Eye (tissue), 1 donor: ENCODE measurements at places on chromosomes 5 and 9.
A peak's percentile ranks its signal among the peaks of the same experiment; 100 is the strongest.

GRCh38 chr5:135051399-135051798, 17.4 kb upstream of the PITX1 start:
- no peak for DNase-seq

DNA sequence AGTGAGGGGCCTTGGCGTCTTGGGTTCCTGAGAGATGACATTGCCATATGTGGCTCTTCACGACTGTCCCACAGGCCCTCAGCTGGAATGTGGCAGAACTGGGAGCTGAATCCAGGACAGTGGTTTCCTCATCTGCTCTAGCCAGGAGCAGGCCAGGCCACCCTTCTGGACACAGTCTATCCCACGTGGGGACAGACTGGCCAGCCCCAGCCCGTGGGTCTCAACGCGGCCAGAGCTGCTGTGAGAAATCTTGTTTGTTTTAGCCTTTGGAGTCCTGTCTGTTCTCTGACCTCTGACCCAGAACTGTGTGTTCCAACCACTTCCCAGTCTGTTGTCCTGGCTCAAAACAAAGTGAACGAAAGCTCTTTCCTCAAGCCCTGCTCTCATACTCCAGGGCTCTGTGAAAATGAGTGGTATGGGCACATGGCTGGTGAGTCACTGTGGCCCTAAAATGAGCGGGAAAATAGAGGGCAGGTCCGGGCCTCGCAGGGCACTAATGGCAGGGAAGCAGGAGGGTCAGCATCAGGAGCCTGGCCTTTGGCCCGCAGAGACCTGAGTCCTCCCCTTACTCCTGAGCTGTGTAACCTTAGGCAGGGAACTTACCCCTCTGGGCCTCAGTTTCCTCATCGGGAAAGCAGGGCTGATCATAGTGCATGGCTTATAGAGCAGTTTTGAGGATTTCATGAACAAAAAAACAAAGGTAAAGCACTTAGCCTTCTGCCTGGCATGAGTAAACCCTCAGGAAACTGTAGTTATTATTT, 34.8 kb upstream of the GLRX start:
- DNase-seq, result no peak

- no peak for DNase-seq
These were observed 854.8 kb upstream of the ARRDC3 start for GRCh38 chr5:92237896-92238295.

- no peak for DNase-seq
These were observed 91.5 kb downstream of the ANKRD33B start for GRCh38 chr5:10655161-10655971.

DNA sequence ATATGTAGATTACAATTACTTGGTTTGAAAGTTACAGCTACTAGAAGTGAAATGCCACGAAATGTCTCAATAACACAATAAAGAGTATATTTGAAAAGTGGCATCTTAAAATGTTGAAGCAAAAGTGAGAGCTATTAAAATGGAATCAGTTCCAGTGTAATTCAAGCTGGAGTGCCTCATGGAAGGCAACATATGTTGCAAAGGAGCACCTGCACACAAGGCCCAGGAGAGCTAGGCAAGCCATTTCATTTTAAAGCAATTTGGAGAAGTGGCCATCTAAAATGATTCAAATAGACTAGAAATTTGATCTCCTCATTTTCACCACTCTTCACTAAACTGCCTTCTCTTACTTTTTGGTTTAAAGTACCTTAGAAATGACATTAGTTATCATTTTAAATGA, 167.8 kb downstream of the GABRB2 start:
- no peak for DNase-seq

- no peak for DNase-seq
These were observed 8.0 kb downstream of the MTAP start for GRCh38 chr9:21810388-21810787.

- DNase-seq, result no peak
These were observed 117.8 kb downstream of the TLR4 start for GRCh38 chr9:117821954-117822353.

GRCh38 chr5:82911910-82912309, 165.3 kb downstream of the TMEM167A start:
- DNase-seq, result no peak

DNA sequence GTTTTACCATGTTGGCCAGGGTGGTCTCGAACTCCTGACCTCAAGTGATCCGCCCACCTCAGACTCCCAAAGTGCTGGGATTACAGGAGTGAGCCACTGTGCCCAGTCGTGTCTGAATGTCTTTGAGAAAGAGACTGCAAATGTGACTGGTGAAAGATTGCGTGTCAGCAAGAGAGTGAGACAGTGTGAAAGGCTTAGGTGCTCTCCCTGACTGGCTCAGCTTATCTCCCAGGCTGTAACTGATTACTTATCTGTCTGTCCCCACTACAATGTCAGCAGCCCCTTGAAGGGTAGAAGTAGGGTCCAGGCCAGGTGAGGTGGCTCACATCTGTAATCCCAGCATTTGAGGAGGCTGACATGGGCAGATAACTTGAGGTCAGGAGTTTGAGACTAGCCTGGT, 3.4 kb upstream of the FGFR4 start:
- no peak for DNase-seq

DNA sequence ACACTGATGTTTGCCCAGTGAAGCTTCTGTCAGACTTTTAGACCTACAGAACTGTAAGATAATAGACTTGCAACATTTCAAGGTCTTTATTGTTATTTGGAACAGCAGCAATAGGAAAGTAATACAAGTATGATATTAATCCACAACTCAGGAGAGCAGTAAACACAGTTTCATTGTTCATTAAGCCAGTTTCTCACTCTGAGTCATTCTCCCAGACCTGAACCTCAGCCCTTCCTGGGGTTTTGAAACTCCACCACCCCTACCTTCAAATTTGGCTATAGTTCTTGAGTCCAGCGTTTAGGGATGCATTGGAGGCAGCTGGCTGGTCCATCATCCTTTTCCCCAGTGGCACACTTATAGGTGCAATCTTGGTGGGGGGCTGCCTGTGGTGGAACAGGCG, 203.2 kb downstream of the RAB3C start:
- DNase-seq, result no peak

DNA sequence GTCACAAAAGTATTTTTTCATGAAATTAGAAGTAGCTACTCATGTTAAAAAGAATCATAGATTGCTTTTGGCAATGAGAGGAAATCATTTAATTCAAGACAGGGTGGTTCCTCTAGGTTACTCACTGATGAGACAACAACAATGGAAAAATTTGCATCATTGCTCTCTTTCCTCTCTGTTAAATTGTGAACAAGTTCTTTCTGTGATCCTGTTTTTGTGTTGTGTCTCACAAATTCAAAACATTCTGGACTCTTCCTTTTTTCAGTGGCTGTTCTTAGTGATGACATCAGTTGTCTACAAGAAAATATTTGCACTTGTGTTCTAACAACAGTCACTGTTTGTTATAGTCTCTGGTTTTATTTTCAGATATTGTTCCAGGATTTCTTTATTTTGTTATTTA, 95.3 kb downstream of the XRCC4 start:
- peak; percentile 19 for DNase-seq
